ENCODE measurements at places on chromosomes 7 and 10.

DNA sequence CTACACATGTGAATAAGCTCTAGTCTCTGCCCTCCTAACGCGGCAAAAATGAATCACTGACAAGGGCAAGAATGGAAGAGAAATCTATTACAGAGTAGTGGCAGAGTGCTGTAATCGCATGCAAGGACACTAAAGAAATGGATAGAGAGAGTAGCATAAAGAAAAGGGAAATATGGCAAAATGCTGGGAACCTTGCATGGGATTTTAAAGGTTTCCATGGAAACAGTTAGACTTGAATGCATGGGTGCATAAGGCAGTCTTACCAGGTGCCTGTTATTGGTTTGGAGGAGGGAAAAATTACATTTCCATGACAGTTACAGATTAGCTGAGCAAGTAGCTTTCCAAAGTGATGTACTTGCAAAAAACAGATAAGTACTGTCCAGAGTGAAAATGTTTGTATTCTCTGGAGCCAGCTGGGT lies 233.4 kb downstream of the PTN start:
- DNase-seq = no peak

DNA sequence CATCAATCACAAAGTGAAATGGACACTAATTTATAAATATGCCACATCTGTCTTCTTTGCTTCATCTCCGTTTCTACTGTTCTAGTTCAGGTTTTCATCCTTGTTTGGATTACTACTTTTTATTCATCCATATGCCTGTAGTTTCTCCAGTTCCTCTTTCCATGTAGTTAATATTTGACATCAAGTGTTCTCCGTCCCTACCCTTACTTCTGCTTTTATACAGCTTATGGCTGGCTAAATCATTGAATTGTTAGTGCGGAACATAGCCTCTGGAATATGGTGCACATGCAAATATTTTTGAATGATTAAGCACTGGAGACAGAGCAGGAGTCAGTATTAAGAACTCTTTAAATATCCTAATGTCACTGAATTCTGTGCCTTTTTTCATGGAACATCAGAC lies 230.0 kb upstream of the PPP1R3A start:
- no peak for DNase-seq

GRCh38 chr10:5317547-5318107 lies 47.1 kb upstream of the UCN3 start:
- peak; percentile 93 for DNase-seq

DNA sequence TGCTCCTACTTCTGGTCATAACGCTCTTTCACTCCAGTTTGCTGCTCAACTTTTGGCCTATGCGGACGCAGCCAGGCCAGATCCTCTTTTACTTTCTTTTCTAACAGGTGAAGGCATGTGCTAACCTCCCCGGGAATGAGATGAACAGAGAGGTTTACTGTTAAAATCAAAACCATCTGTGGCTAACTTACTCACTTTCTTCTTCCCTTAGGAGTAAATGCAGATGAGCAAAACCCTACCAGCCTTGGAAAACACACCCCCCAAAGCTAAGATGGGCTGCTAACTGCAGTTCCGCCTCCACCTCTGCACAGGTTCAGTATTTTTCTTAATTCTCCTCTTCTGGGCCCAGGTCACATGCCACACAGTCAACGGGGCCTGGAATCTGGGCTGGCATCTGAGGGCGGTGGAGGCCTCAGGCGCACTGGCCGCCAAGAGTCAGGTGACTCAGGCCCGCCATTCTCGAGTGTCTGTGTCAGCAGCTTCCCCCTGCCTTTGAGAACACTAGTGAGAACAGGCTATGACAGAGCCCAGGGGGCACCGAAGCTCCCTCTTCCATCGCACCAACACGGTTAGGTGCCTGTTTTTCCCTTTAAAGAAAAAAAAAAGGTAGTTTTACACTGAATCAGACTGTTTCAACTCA lies 11.1 kb downstream of the FAM53B start:
- DNase-seq = peak; percentile 85

GRCh38 chr10:72089618-72090017 lies 1.3 kb upstream of the SPOCK2 start:
- DNase-seq = no peak

- DNase-seq = no peak
Measured at GRCh38 chr7:99642027-99642426, 25.3 kb downstream of the ZSCAN25 start.

- no peak for DNase-seq
Measured at GRCh38 chr10:98417481-98417959, 2.5 kb upstream of the PYROXD2 start.

GRCh38 chr7:27088002-27088922 lies 7.5 kb downstream of the HOXA1 start:
- DNase-seq = no peak

DNA sequence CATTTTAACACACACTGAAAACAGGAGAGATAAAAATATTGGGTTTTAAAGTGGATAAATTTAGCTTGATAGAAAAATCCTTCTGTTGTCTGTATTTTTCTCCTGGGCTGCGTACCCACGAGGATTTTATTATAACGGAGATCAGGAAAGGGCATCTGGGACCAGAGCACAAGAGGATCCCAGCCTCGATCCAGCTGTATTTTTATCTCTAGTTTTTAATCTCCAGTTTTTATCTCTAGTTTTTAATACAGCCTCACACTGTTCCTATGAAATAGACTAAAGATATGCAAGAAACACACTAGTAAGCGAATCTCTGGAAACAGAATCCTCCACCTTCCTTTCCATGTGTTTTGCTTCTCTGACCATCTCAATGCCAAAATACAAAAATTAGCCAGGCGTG lies 295.2 kb downstream of the FRMD4A start:
- DNase-seq = no peak

DNA sequence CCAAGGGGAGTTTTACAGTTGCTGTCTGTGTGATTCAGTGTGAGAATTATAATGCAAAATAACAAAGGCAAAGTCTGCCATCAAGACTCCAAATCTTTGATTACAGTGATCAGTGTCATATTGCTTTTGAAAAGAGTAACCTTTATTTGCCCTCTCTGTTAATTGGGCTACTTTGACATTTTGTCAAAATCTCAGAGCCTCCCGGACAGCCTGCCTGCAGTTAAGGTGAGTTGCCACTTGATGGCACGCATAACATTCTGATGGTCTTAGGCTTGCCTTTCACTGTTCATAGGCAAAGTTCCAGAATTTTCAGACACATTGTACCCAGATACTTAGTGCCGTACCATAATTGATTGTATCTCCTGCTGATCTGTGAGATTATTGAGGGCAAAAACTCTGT lies 253.5 kb downstream of the ABCA13 start:
- DNase-seq = no peak

DNA sequence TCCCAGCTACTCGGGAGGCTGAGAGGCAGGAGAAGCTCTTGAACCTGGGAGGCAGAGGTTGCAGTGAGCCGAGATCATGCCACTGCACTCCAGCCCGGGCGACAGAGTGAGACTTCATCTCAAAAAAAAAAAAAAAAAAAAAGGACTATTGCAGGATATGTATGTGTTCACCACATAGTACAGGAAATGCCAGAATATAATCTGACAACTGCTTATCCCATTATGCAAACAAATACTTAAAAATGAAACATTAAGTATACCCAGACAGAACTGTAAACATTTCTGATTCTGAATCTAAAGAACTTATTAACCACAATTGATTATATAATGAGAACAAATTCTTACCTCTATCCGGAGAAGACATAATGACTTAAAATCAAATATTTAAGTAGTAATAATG lies 18.7 kb downstream of the DKK1 start:
- no peak for DNase-seq

- DNase-seq = no peak
Measured at GRCh38 chr7:72037516-72037915, 374.6 kb downstream of the CALN1 start.

- no peak for DNase-seq
Measured at GRCh38 chr7:157372300-157373232, 35.8 kb downstream of the DNAJB6 start.

- DNase-seq = no peak
Measured at GRCh38 chr7:93046641-93047040, 71.1 kb downstream of the SAMD9 start.

- DNase-seq = no peak
Measured at GRCh38 chr10:4527281-4527970, 298.6 kb upstream of the AKR1E2 start.

DNA sequence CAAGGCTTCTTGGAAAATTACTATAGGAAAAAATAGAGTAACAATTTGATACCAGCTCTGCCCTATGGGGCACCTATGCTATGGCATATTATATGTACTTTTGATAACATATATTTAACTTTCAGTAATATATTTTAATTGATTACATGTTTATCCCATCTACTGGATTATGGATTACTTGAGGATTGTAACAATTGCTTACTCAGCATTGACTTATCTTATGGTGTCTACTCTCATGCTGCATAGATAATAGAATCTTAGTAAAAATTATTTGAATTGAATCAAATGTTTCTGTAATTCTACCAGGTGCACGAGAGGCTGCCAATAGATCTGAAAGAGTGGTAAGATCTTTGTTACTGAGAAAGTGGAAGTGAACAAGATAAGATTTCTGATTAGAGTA lies 57.8 kb upstream of the CALCR start:
- DNase-seq = no peak

DNA sequence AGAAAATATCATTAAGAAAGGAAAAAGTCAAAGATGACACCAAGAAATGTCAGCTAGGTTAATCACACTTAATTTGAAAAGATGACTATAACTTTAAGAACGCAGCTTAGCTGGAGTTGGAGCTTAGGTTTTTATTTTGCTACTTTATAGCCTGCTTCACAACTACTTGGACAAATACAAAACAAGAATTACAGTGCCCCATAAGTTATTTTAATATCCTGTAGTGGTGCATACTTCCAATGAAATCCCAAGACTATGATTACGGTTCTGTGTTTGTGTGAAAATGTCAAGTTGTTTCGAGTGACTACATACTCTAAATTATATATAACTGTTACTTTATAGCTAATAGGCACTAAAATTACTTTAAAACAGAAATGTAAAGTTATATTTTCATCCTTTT lies 244.6 kb upstream of the MGMT start:
- no peak for DNase-seq

DNA sequence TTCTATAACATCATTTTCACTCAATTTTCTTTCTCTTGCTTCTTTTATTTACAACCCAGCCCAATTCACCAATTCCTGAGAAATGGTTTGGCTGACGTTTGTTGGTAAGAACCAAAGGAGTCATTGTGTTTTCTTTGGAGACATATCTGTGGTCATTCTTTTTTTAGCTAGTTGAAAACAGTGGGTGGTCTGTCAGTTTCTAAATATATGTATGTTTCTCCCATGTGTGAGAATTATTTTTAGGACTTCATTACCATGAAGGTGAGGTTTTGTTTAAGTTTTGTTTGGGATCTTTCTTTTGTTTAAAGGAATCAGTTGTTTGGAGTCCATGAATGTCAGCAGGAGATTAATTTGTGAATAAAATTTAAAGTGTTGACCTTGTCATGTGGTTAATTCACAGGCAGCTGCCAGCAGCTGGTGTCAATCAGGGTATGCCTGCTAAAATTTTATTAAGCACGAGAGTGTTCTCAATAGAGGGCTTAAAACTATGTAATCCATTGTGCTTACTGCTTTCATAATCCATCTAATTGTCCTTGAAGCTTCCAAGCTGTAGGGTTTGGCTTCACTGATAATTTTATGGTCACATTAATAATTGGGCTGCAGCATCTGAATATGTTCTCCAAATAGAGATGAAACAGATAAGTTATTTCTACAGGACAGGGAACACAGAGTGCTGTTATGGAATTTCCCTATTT lies 38.7 kb downstream of the INSYN2A start:
- DNase-seq = no peak

DNA sequence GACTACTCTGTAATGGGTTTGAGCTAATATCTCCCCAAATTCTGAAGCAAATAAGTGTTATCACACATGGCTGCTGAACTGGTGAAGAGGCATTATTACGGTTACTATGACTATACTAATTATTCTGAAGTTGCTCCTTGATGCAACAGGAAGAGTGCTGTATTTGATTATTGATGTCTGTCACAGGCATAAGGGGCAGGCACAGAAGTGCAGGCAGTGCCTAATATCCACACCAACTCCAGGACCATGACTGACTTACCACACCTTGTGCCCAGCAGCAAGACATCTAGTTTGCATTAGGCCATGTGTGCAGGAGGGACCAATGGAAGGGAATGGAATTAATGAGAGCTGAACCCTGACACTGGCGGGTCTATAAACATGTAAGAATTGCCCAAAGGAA lies 62.7 kb downstream of the AMPH start:
- DNase-seq = no peak

- no peak for DNase-seq
Measured at GRCh38 chr10:130224228-130224627, 88.0 kb downstream of the GLRX3 start.

DNA sequence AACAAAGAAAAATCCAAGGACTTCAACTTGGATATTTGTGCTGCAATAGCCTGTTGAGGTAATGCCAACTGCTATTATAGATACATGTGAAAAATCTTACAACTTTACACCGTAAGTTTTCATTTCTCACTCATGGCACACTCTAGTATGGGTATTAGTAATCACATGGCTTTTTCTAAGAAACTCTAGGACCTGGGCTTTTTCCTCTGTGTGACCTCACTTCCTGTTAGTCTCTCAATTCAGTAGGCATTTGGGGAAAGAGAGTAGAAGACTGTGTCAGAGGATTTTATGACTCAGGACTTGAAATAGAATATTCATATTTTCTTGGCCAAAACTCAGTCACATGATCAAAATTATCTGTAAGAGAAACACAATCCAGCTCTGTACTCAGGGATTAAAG lies 1049.9 kb downstream of the REEP3 start:
- DNase-seq = no peak

- no peak for DNase-seq
Measured at GRCh38 chr10:17380888-17381287, 73.5 kb downstream of the ST8SIA6 start.

DNA sequence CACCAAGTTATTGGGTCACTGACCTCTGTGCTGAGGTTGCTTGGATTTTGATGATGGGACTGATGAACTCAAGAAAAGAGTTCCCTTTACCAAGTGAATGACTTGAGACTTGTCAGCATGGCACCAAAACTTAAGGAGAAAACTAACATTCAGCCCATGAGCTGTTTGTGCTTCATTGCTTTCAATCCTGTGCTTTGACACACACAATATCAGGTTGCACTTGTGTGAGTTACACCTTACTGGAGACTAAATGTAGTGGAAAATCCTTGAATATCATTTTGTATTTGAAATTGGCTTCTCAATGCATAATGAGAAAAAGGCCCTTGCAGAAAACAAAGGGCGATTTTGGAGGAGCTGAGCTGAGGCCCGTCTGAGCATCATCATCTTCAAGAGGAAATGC lies 2.7 kb downstream of the BAG3 start:
- no peak for DNase-seq

- DNase-seq = no peak
Measured at GRCh38 chr10:58667658-58668310, 155.1 kb downstream of the BICC1 start.

- DNase-seq = no peak
Measured at GRCh38 chr7:37211097-37211880, 237.4 kb downstream of the ELMO1 start.

- no peak for DNase-seq
Measured at GRCh38 chr7:14179781-14180180, 190.3 kb upstream of the ETV1 start.

DNA sequence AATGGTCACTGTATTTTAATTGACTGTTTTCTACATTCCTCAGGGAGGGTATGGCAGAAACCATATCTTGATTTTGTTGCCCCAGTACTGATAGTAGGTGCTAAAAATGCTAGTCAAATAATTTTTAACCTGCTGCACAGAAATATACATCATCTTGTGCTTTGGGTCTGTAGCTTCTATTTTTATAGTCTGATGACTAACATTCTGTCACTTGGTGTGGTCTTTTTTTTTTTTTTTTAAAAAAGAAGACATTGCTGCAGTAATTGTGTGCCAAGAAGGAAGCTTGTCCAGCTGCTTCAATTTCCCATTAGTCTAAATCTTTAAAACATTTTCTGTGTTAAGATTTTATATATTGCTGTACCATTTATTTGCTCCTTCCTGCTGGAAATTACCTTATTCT lies 83.6 kb downstream of the ICA1 start:
- DNase-seq = no peak

All from stimulated activated CD4-positive, alpha-beta T cell treated with anti-CD3 and anti-CD28 coated beads, Interleukin-1b, Interleukin-23, amount 100 ng/mL, for 48 hours (primary cell).